ENCODE measurements at places on chromosomes 12 and 14.

DNA sequence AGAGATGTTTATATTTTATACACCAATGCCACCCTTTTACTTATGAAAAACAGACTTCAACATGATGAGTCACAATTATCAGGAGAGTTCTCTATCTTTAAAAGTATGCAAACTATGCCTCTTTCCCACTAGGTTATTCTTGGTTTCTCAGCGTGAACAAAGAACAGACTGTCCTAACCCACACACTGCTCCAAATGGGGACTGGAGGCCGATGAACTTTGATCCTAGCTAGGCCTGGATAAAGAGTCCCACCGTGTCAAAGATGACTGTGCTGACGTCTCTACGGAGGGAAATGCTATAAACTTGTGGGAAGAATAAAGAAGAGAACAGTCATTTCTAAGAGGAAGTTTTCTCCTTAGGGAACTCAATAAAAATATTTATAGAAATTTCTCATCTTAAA lies 160.1 kb downstream of the EPS8 start:
- DNase-seq: peak; percentile 95

DNA sequence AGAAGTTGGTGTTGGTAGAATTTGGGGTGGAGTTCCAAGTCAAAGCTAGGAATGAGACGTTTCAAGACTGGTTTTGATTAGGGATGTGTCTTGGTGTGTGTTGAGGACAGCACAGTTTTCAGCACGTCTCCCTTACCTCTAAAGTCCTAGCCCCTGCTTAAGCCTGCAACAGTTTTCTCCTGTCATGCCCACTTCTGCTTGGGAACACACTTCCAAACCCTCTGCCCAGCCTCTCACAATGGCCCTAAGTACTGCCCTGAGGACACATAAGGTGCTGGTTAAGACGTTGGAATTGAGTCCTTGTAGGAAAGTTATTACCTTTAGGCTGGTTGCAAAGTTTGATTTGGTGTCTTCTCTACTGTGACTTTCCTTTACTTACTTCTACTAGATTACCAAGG lies 710 bp upstream of the BMAL2 start:
- DNase-seq: no peak

DNA sequence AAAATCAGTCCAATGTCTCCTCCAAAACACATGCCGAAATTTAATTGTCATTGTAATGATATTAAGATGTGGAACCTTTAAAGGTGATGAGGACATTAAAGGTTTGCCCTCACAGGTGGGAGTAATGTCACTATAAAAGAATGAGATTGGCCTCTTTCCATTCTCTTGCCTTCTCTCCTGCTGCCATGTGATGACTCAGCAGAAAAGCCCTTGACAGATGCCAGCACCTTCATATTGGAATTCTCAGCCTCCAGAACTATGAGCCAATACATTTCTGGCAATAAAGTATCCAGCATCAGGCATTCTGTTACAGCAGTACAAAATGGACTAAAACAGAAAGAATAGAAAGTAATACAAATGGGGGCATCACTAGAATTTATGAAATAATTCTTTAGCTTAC lies 609.7 kb downstream of the SLC16A7 start:
- DNase-seq: peak; percentile 3

DNA sequence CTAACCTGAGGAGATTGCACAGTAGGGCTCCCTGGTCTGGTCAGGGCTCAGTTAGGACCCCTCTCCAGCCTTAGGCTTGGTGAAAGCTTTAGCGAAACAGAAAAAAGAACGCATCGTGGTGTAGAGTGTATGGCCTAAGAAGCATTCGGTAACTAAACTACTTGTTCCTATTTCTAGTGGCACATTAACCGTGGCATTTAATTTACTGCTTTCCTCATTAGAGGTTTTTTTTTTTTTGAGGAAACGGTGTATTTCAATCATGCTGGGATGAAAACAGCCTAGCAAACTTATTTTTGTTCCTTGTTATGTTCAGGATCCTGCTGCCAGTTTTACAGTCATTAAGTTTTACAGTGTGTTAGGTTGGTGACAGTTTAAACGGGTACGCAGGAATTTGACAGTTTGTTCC lies 518 bp upstream of the OSBPL8 start:
- DNase-seq: no peak

GRCh38 chr12:46361667-46362034 lies 10.9 kb downstream of the SLC38A2 start:
- DNase-seq: no peak

GRCh38 chr14:100713705-100714104 lies 13.0 kb upstream of the DLK1 start:
- no peak for DNase-seq

DNA sequence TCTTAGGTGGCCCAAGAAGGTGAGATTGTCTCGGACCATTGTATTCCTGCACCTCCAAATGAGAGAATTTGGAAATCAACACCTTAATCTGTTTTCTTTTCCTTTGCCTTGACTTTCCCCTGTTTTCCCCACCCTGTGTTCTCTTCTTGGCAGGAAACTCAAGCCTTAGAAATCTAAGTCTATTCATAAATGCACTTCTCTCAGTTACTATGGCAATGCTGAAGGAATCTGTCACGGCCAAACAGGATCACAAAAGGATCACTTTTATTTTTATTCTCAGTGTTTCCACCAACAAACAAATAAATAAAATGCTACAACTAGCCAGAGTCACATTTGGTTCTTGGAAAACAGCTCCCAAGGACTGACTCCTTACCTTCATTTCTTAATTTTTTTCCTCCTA lies 270.5 kb downstream of the BCAT1 start:
- DNase-seq: no peak

GRCh38 chr14:75063013-75063412 lies 811 bp downstream of the ACYP1 start:
- DNase-seq: no peak

DNA sequence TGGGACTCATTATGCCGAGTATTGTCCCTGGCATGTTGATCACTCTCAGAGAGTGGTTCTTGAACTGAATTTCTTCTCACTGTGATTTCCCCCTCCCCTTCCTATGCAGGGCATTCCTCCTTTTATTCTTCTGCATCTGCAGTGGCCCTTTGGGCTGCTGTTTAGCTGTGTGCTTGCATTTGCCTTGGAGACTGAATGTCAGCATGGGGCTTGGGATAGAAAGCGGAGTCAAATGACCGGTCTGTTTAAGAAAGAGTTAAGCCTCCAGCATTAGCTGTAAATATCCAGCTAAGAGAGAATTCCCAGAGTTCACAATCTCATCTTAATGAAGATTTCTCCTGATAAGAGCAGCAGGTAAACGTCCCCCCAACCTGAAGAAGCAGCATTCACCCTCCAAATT lies 65.6 kb upstream of the RMST start:
- DNase-seq: no peak

GRCh38 chr12:3777206-3777809 lies 24.4 kb upstream of the CRACR2A start:
- DNase-seq: no peak

GRCh38 chr12:873954-874353 lies 75.5 kb downstream of the RAD52 start:
- DNase-seq: no peak

- DNase-seq: no peak
Measured at GRCh38 chr12:12527820-12528296, 34.8 kb downstream of the DUSP16 start.

- DNase-seq: no peak
Measured at GRCh38 chr12:30823156-30823699, 68.5 kb upstream of the CAPRIN2 start.

DNA sequence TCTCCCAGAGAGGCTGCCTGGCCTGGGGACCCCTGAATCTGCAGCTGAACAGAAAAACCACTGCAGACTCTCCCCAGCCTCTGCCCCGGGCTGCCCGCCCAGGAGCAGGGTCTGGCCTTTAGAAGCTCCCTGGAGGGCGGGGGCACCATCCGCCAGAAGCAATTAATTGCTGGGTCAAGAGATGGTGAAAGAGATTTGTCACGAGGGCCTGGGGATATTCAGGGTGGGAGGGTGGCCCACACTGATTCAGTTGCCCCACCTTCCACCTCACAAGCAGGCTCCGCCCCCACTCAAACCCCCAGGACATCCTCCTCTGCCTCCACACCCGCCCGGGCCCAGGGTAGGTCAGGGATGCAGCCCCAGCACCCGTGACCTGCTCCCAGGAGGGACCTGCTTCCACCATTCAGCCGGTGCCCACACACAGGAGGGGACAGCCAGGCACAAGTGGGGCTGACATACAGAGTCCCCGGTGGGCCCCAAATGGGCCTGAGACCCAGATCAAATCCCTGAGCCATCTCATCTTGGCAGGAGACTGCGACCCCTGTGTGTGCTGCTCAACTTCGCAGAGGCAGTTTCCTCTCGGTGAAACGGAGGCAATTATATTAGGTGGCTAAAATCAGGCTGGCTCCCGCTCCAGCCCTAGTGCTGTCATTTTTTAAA lies 23.0 kb downstream of the NCOR2 start:
- DNase-seq: peak; percentile 31

GRCh38 chr12:124856132-124856841 lies 7.4 kb downstream of the SCARB1 start:
- DNase-seq: no peak

GRCh38 chr12:11433664-11434063 lies 38.3 kb upstream of the PRB2 start:
- no peak for DNase-seq

DNA sequence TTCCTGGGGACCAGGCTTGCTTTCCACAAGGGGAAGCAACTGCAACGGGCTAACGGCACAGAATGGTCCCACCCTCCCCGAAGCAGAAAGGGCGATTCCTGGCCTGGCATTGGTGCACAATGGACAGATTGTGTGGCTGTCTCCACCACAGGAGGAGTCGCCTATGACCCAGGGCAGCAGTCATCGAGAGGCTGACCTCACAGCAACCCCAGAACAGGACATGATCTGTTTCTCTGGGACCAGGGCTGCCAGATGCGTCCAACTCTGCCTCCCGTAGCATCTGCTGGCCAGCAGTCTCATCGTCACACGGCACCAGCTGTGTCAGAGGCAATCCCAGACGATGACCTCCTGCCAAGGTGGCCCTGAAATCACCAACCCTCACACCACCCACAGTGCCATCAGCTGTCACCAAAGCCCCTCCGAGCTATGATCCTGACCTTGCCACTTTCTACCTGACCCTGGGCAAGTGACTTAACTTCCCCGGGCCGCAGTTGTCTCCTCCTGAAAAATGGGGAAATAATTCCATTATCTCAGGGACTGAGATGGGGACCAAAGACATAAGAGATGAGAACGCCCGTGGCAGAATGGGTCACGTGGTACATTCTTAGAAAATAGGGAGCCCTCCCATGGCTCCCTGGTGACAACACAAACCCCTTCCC lies 86.7 kb downstream of the CHGA start:
- DNase-seq: no peak

- no peak for DNase-seq
Measured at GRCh38 chr12:119695034-119695433, 27.1 kb downstream of the PRKAB1 start.

- no peak for DNase-seq
Measured at GRCh38 chr12:21852251-21852650, 77.7 kb upstream of the KCNJ8 start.

GRCh38 chr14:103002578-103003350 lies 54.6 kb downstream of the CDC42BPB start:
- no peak for DNase-seq

- no peak for DNase-seq
Measured at GRCh38 chr14:47917344-47917954, 242.0 kb upstream of the MDGA2 start.

Measured in PC-9 (cell line).